Cortex of kidney (tissue), 1 donor: ENCODE measurements at places on chromosomes 16 and 17.

DNA sequence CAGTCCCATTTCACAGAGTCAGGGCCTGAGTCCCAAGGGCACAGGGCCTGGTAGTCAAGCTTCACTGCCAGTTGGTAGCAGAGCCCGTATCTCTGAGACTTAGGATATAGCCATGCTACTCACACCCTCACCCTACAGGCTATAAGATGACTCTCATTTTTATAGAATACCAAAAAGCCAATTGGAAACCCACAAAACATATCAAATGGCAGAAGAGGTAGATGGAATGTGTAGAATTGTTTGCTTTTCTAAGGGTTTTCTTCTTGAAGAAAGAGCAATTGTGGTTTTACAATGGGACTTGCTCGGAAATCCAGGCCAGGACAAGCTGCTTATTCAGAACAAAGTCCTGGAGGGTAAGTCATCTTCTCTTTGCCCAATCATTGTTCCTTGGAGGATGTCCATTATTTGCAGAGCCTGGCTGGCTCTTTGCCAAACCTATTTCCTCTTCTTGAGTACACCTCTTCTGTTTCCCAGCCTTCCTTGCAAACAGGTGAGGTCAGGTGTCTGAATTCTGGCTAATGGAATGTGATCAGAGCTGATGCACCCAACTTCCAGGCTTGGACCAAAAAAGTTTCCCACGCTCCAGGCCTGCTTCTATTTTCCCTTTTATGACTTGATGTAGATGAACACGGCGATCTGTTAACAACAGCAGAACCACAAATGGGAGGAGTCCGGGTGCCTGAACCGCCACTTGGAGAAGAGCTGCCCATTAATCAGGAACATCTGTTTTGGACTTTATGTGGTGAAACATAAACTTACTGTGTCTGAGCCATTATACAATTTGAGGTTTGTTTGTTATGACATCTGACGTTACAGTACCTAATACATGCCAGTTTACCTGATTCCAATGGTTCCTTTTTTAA, 16.9 kb upstream of the CCL22 start:
- no peak for DNase-seq

GRCh38 chr17:78763561-78763960, 18.5 kb downstream of the CYTH1 start:
- DNase-seq: no peak

DNA sequence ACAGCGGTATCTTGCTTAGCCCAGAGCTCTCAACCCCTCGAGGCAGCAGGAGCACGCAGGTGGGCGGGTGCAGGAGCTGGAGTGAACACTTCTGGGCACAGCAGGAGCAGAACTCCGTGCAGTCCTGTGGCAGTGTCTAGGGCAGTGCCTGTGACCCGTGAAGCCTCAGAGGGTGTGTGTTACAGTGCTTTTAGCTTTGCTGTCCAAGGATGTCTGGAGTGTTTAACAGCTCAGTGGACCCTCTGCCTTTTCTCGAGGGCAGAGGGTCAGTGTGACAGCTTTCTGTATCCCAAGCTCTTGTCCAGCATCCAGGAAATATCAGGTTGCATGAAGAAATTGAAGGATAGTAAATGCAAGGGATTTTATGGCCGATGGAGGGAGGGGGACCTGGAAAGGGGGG, 16.4 kb upstream of the SSTR5 start:
- DNase-seq: no peak

DNA sequence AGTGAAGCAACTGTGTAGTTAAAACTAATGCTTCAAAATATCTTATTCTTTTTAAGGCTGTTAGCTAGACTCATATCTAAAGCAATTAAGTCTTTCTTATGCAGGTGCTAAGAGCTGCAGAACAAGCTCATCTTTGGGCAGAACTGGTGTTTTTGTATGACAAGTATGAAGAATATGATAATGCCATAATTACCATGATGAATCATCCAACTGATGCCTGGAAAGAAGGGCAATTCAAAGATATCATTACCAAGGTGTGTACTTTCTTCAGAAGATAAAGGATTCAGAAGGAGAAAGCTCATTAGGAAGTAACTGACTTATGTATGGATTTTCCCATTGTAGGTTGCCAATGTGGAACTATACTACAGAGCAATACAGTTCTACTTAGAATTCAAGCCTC, 23.9 kb downstream of the PTRH2 start:
- DNase-seq: no peak

GRCh38 chr16:87585442-87586200, 16.7 kb upstream of the JPH3 start:
- DNase-seq: no peak

DNA sequence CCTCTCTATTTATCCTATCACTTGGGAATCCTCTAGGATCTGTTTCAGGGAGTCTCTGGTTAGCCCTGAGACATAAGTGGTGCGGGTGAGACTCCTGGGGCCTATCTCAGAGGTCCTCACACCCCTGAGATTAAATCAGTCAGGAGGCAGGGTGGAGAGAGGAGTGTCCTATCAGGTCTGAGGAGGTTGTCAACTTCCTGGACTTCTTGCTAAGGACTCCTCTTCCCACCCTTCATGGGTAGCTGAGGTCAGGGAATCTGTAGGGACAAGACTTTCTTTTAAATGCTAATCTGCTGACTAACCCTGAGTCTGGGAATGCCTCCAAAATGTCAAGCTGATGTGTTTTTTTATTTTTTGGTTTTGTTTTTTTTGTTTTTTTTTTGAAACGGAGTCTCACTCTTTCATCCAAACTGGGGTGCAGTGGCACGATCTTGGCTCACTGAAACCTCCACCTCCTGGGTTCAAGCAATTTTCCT, 6.6 kb upstream of the ARMC5 start:
- no peak for DNase-seq

GRCh38 chr17:54992797-54993639, 24.5 kb downstream of the STXBP4 start:
- DNase-seq: no peak

GRCh38 chr17:5707482-5707881, 123.2 kb upstream of the NLRP1 start:
- DNase-seq: no peak

GRCh38 chr17:21034340-21035235, 8.2 kb downstream of the USP22 start:
- no peak for DNase-seq

- no peak for DNase-seq
These were observed 132.7 kb downstream of the CCDC182 start for GRCh38 chr17:57612202-57613071.

DNA sequence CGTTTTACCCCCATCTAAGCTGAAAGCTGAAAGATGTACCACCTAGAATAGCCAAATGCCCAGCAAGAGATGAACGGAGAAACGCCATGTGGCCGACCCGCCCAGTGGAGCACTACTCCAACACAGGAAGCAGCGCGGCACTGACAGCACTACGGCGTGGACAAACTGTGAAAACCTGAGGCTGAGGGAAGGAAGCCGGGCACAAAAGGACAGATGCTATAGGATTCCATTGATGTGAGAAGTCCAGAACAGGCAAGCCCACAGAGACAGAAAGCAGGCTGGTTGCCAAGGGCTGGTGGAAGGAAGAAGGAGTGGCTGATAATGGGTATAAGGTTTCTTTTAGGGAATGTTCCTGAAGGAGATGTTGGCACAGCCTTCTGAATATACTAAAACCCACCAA, 29.4 kb upstream of the SLC38A8 start:
- DNase-seq: no peak

- no peak for DNase-seq
These were observed 71.8 kb downstream of the ABHD15 start for GRCh38 chr17:29495011-29495410.

DNA sequence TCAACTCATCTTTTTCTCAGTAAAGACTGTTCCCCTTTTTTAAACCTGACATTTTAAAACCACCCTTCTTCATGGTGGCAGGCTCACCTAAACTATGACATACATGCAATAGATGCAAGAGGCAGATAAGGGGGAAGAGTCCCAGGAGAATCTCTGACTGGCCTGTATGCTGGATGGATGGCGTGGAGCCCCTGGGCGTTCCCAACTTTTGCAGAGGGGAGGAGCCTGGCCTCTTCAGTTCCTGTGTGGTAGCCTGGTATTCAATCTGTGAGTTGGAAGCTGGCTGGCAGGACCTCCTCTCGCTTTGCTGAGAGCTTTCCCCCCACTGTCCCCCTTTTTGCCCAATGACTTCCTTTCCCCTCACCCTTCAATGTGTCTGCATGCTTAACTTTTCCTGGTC, 217.6 kb upstream of the CA10 start:
- no peak for DNase-seq

DNA sequence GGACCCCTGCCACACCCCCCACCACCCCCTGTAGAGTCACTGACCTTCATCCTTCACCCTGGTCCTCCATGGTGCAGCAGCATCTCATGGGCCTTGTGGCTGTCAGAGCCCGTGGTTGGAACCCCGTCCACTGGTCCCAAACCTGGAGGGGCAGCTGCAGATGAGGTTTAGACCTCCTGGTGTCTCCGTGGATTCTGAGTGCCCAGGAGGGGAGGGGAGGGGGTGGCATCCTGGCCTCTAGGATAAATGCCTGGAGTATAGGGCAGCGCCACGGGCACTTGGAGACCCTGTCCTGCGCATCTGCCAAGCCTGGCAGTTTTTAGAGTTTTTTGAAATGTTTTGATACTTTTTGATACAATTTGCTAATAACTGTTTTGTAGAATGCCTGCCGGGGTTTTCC, 17.5 kb downstream of the KLHL36 start:
- DNase-seq: no peak

- DNase-seq: no peak
These were observed 128.2 kb upstream of the COX10 start for GRCh38 chr17:13940858-13941665.

GRCh38 chr17:79832218-79833109, 6.8 kb downstream of the CBX4 start:
- no peak for DNase-seq

DNA sequence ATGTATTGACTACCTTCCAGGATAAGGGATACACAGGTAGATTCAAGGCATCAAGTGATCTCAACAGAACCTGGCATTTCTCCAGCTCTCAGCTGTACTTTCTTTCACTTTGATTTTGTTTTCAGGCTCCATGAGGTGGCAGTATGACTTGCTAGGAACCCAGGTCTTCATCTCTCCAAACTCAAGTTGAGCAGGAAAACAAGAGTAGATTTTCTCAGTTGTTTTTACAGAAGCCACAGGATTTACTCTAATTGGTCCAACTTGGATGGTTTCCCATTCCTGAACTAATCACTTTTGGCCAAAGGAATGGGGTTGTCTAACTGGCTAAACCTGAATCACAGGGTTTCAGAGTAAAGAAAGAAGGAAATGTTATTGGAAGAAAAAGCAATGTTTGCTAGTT, 146.6 kb downstream of the TRIM37 start:
- DNase-seq: no peak

DNA sequence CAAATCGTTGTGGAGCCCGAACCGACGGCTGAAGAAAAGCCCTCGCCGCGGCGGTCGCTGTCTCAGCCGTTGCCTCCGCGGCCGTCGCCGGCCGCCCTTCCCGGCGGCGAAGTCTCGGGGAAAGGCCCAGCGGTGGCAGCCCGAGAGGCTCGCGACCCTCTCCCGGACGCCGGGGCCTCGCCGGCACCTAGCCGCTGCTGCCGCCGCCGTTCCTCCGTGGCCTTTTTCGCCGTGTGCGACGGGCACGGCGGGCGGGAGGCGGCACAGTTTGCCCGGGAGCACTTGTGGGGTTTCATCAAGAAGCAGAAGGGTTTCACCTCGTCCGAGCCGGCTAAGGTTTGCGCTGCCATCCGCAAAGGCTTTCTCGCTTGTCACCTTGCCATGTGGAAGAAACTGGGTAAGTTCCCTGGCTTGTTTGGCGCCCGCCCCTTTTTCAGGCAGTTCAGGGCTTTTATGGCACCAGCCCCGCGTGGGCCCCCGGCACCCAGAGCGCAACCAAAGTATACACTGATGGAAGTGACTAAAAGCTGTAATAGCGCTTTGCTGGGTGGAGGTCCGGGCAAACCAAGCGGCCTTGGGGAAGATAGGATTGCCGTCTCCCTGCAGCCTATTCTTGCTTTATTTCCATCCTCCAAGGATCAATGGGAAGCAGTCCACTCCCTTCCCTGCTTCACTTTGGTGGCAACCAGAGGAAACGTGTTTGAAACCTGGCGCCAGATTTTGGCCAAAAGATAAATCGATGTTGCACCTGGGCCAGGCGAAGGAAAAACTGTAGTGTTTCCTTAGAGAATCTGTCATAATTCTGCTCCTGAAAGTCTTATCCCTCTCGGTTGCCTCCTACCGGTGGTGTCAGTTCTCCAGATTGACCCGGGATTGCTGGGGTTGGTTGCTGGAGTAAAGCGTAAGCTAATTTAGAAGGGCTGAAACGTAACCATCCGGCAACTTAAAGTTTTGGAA, 775 bp downstream of the PPM1D start:
- no peak for DNase-seq

GRCh38 chr17:44273607-44274006, 5.7 kb upstream of the SLC4A1 start:
- DNase-seq: no peak

- no peak for DNase-seq
These were observed 154.5 kb downstream of the PARN start for GRCh38 chr16:14475370-14476139.

- no peak for DNase-seq
These were observed 7.4 kb upstream of the IL17C start for GRCh38 chr16:88630941-88631340.

DNA sequence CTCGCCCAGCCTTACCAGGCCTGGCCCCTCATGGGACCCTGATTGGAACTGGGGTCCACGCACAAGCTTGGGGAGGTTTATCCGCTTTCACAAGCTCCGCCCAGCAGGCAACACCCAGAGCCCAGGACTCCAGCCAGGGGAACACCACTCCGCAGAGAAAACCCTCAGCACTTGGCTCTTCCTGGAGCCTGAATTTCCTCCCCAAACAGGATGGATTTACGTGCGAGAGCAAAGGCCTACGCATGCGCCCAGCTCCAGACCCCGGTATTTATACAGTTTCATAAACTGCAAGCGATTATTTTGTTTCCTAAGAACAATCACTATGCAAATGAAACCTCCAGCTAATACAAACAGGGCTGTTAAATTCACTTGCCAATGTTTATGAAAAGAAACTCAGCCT, 22.8 kb downstream of the ZNF423 start:
- no peak for DNase-seq

GRCh38 chr17:19537111-19537510, 3.5 kb downstream of the SLC47A1 start:
- DNase-seq: no peak

DNA sequence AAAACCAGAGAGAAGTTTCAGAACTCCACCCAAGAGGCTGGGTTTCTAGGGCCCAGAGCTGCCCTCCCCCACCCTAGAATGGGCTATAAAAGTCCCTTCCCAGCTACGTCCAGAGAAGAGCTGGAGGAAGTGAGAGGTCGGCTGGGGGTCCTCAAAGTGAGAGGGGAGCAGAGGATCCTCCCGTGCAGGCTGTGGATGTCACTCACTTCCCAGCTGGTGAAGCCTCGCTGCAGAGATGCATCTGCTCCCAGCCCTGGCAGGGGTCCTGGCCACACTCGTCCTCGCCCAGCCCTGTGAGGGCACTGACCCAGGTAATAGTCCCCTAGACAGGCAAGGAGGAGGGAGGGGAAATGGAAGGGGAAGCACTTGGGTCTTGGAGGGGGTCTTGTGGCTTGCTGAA, at the start of gene EPX:
Gene EPX, plus strand, starts transcription at position 115 of the 400 bp plus-strand sequence. Its CDS starts 121 bp downstream, at position 236.
- no peak for DNase-seq

- DNase-seq: no peak
These were observed 542 bp downstream of the ZNF764 start for GRCh38 chr16:30557707-30557956.

- no peak for DNase-seq
These were observed 15.0 kb upstream of the SALL1 start for GRCh38 chr16:51166091-51166490.
